ENCODE measurements at places on chromosomes 12 and 14. TPM values are rescaled to one million over a fixed set of nuclear protein-coding genes. Genes with fewer than 3 reads are reported as not detected.

NKX2-1 gene
- not detected for total RNA-seq

MED13L gene
- 50.7 TPM for total RNA-seq

CYP27B1 gene
- total RNA-seq = 1.4 TPM

IL26 gene
- not detected for total RNA-seq

CCDC177 gene
- not detected for total RNA-seq

KRT80 gene
- 0.53 TPM for total RNA-seq

LAG3 gene
- 0.35 TPM for total RNA-seq

GTF2H3 gene
- total RNA-seq = 37.7 TPM

AGAP2 gene
- total RNA-seq = under 0.01 TPM
